H4 (cell line): ENCODE measurements at places on chromosomes 11 and 22. TPM values are rescaled to one million over a fixed set of nuclear protein-coding genes. Genes with fewer than 3 reads are reported as not detected.

The KRTAP5-2 gene
- total RNA-seq, result not detected in 2 replicates

The TMEM258 gene
- 133 and 142 TPM in 2 replicates for total RNA-seq

The TUB gene
- total RNA-seq, result 7.5 and 7.8 TPM in 2 replicates

The SLN gene
- total RNA-seq, result 1.9 TPM in 1 of 2 replicates, not detected in the other

The NPTXR gene
- total RNA-seq, result 3.1 and 4.1 TPM in 2 replicates

The CLDN5 gene
- not detected in 2 replicates for total RNA-seq

DNA sequence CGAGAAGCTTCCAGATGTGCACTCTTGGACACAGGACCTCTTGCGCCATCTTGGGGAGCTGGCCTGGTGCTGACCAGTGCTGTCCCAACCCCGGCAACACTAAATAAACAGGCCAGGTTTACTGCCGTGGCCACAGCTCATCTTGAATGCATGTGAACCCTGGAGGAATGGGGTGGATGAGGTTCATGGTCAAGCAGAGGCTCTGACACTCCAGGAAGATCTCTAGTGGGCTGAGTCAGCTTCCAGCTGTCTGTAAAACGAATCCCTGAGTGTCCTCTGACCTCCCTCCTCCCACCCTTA, 51.8 kb downstream of the ALX4 start:
- no peak for DNase-seq

DNA sequence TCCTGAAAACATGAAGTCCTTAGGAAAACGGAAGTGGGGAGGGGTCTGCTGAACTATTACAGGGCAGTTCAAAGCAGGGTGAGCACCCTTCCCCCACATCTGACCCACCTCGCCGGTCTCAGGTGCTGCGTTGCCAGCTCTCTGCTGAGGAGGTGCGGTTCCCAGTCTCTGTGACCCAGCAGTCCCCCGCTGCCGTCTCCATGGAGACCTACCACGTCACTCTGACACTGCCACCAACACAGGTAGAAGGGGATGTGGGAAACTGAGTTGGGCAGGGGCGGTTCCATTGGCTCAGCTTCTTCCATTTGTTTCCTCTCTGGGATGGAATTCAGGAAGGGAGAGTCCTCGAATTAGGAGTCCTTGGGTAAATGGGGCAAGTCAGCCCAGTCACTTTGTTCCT, 3.3 kb downstream of the C2CD2L start:
- DNase-seq, result no peak

DNA sequence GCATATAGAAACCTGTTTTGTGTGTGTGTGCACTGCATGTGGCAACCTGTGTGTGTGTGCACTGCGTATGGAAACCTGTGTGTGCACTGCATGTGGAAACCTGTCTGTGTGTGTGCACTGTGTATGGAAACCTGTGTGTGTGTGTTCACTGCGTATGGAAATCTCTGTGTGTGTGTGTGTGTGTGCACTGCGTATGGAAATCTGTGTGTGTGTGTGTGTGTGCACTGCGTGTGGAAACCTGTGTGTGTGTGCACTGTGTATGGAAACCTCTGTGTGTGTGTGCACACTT, 72.2 kb upstream of the CCND1 start:
- no peak for DNase-seq
